Stimulated activated CD8-positive, alpha-beta memory T cell treated with anti-CD3 and anti-CD28 coated beads, Interleukin-4, amount 100 ng/mL, for 1 hour (primary cell): ENCODE measurements at places on chromosomes 6 and 20.

GRCh38 chr6:160333841-160334240 is 14.3 kb upstream of the SLC22A3 start:
- no peak for DNase-seq

DNA sequence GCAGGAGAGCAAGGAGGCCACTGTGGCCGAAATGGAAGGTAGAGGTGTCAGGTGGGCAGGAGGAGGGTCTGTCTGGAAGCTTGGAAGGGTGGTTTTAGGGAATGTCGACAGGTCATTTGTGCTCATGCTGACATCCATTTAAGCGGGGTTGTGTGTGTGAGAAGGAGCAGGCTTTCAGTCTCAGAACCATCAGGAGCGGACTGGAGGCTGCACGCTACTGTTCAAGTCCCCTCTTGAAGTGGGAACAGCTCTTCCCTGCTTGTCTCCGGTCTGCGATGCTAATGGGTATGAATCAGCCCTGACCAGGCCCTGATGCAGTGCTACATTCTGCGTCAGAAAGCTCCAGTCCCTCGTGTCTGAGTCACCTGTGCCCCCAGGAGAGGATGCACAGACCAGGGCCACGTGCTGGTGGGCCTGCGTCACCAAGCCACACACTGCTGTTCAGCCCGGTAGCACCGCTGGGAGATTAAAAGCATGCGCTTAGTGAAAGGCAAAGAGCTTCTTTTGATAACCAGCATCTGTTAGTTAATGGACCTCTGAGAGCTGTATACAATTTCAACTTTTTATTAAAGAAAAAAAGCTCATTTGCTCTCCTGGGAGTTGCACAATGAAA is 58.0 kb downstream of the APCDD1L start:
- no peak for DNase-seq

DNA sequence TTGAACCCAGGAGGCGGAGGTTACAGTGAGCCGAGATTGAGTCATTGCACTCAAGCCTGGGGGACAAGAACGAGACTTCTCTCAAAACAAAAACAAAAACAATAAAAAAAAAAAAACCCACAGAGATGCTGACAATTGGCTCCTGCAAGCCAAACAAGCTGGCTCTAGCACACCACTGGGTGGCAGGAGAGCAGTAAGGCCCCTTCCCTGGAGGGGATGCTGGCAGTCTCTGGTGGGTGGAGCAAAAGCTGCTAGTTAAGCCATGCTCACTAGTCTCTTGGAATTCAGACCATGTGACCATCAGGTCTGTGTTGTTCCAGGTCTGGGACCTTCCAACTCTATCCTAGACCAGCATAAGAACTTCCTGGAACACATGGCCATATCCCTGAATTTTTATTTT is 18.9 kb upstream of the DSN1 start:
- no peak for DNase-seq

GRCh38 chr20:3045042-3045815 is 623 bp upstream of the MRPS26 start:
- DNase-seq = no peak
